Stimulated activated CD4-positive, alpha-beta T cell treated with anti-CD3 and anti-CD28 coated beads, Interleukin-1b, Interleukin-23, amount 100 ng/mL, for 1 hour (primary cell): ENCODE measurements at places on chromosomes 7 and 10.

DNA sequence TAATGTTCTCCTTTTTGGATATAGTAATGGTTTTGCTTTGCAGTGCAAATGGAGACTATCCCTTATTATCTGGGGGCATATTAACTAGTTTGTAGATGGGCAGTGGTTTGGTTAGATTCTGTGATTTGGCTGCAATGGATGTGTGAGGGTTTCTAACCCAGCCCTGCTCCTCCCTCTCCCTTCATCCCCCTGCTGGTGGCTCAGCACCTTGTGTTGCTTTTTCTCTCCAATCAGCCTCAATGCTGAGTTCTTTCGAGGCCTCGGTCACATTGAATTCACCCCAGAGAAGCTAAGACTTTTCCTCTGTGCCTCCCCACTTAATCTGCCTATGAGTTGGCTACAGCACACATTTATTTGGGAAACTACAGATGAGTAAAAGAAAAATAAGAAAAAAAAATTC is 120.0 kb downstream of the MALRD1 start:
- no peak for DNase-seq

DNA sequence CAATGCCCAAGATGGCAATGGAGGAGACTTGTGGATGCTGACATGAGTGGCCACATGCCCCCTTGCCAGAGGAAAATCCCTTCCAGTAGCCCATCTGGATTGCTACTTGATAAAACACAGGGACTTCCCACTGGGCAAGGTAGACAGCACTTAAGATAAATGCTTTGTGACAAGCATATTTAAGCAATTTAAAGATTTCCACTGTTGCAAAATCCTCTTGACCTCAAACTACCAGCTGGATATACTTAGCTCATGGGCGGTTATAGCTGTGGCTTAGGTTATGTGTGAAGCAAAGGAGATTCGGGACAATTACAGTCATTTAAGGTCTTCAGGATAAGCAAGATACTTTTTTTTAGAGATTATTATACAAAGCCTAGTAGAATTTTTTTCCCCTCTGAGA is 238.1 kb downstream of the BMPER start:
- no peak for DNase-seq

DNA sequence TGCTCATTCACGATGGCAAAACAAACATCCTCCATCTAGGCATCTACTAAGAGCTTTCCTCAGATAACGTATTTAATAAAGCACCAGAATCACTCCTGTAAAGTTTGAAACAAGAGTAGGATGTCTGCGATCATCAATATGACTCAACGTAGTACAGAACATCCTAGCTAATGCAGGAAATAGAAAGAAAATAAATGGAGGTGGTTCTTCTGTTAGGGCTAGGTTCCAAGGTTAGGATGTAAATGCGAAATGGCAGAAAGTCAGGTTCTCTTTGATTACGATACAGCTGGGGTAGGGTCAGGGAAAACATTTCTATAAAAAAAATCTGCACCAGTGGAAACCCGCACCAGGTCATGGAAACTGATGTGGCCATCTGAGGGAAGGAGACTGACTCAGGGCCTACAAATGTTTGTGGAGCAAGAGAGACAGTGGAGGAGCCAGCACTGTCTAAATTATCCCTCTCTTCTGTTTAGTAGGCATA is 29.1 kb downstream of the CCDC6 start:
- no peak for DNase-seq

GRCh38 chr7:29968683-29969395 is 20.8 kb downstream of the SCRN1 start:
- no peak for DNase-seq

DNA sequence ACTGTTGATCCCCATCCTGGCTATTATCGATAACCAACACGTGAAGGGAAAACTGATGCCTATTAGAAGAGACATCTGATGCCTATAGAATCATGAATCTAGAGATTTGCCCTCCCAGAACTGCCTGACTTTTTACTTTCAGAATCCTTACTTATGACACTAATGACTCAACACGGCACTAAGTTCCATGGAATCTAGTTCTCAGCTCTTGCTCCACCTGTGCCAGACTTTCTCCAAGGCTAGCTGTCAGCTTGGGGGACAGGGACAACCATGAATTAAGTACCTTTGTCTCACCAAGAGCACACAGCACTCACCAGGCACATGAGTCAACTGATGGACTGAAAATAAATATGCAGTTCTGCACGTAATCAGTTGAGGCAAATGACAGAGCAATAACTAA is 184.2 kb downstream of the FRMD4A start:
- DNase-seq, result no peak

DNA sequence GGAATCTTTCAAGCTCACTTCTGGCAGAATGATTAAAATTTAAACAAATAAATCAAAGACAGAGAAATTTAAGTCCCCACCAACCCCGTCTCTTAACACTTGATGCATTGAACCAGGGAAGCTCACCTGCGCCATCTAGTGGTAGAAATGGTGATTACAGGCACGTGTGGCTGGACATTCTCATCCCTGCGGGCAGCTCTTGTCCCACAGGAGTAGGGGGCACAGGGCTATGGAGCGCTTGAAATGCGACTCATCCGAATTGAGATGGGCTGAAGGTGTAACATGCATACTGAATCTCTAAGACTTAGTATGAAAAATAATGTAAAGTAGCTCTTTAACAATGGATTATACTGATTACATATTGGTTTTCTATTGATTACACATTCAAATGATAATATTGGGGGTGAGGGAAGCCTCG is 24.8 kb upstream of the SLIT1 start:
- DNase-seq, result peak; percentile 23

GRCh38 chr7:134729895-134730294 is 49.5 kb upstream of the CALD1 start:
- no peak for DNase-seq

DNA sequence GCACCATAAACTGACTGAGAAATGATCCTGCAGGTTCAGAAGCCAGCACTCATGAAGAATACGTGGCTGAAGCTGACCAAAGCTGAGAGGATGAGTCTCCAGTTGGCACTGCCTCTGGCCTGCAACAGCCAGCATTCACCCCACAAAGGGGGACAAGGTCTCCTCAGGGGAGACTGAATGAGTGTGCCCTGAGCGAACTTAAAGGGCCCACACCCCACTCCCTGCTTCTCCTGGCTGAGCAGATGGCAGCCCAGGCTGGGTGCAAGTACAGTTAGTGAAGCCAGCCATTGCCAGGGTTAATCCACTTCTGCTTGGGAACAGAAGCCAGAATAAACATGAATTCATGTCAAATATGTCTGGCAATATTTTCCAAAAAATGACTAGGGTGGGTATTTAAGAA is 98.1 kb downstream of the PPP1R17 start:
- no peak for DNase-seq

- no peak for DNase-seq
Measured at GRCh38 chr7:128071801-128072200, 40.6 kb upstream of the LRRC4 start.

GRCh38 chr10:102661658-102662028 is 17.4 kb downstream of the TRIM8 start:
- DNase-seq, result no peak

- DNase-seq, result no peak
Measured at GRCh38 chr10:5033061-5033778, 29.6 kb upstream of the AKR1C2 start.

DNA sequence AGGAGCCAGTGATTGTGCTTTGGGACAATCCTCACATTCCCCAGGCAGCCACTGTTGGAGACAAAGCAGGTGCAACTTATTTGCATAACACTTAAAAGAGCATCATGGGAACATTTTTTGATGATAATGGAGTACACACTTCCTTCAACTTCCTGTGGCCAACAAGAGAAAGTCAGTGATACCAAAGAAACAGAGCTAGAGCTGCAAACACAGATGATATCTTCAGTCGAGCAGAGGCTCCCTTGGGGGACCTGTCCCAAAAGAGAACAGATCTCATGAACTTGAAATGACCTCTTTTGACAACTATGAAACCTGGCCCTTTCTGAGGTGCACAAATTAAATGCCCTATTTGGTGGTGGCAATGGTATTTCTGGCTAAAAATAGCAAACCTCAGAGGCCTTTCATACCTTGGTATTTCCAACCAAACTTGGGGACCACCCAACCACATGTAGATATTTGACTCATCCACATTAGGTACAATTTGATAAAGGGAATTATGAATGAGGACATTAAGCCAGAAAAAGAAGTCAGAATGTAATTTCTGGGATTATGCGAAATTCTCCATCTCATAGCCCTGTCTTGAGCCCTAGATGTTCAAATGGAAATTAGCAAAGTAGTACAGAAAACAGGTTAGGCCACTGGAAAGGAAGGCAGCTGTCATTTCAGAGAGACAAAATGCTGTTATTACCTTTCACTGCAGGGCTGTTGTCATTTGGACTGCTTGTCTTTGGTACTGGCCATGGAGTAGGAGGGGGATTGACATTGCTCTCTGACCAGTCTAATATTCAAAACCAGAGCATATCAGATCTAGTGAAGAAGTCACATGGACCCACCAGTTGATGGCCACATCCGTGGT is 146.2 kb downstream of the ICA1 start:
- DNase-seq, result no peak
